ENCODE measurements at places on chromosomes 3 and 15.

DNA sequence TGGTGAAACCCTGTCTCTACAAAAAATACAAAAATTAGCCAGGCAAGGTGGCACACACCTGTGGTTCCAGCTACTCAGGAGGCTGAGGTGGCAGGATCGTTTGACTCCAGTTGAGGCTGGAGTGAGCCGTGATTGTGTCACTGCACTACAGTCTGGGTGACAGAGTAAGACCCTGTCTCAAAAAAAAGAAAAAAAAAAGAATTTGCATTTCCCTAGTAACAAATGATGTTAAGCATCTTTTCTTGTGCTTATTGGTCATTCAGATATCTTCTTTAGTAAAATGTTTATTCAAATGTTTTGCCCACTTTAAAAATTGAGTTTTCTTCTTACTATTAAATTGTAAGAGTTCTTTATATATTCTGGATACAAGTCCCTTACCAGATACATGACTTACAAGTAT, 48.7 kb downstream of the NFKBIZ start:
- DNase-seq, result no peak

DNA sequence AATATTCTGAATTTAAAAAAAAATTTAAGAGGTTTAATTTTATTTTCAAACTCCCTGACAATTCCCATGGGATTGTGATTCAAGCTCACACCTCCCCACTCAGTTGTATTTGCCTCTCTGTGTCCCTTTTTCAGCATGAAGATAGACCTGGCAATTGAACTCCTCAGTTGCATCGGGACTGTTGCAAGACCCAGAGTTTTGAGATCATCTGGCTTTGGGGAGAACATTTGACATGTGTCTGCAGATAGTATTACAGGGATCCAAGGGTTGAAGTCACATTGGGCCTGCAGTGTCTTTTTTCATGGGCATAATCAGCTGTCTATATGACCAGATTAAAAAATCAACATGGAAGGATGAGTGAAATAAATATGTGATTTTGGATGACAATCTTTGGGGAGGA, 91.1 kb upstream of the EOMES start:
- no peak for DNase-seq

- no peak for DNase-seq
Measured at GRCh38 chr3:192122832-192123594, 604.3 kb downstream of the FGF12 start.

GRCh38 chr3:134807189-134807588, 12.1 kb downstream of the EPHB1 start:
- no peak for DNase-seq

Measured in stimulated activated CD8-positive, alpha-beta memory T cell treated with anti-CD3 and anti-CD28 coated beads, Interleukin-15, amount 100 ng/mL, for 48 hours (primary cell).